ENCODE measurements at places on chromosomes 16 and 17. TPM values are rescaled to one million over a fixed set of nuclear protein-coding genes. Genes with fewer than 3 reads are reported as not detected.

GUCY2D gene
- total RNA-seq, result not detected

DNA sequence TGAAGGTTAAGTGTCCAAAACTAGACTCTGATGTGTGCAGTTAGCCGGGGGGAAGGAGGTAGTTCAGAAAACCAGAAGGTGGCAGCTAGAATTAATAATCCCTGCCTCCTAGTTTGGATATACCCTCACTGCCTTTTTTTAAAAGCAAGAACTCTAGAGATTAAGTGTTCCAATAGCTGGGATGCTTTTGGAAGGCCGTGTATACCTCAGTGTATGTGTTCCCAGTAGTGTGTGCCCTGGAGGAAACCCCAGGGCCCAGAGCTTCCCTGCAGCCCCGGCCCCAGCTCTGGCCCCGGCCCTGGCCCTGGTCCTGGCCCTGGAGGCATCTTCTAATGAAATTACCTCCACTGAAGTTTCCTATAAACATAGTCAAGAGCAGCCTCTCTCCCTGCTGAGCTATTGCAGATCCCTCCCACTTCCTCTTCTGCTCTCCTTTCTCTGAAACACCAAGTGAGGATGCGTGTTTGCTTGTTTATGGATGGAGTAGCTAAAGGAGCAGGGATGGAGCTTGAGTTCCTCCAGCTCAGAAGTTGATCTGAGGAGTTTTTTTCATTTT is 130.7 kb downstream of the PRKCA start:
- no peak for DNase-seq

BEAN1 gene
- total RNA-seq, result not detected

PPP1R1B gene
- not detected for total RNA-seq

Data from activated CD4-positive, alpha-beta T cell treated with anti-CD3 and anti-CD28 coated beads, Interleukin-2, amount 10 ng/mL, durations not matched to agents 24 days and 14 days (primary cell).